Substantia nigra (tissue), 51 donors: ENCODE measurements at places on chromosomes 16 and 17.

GRCh38 chr16:5509794-5510193 lies 412.2 kb upstream of the EEF2KMT start:
- DNase-seq = no peak

GRCh38 chr17:18008496-18009268 lies 30.3 kb downstream of the ATPAF2 start:
- DNase-seq = no peak

DNA sequence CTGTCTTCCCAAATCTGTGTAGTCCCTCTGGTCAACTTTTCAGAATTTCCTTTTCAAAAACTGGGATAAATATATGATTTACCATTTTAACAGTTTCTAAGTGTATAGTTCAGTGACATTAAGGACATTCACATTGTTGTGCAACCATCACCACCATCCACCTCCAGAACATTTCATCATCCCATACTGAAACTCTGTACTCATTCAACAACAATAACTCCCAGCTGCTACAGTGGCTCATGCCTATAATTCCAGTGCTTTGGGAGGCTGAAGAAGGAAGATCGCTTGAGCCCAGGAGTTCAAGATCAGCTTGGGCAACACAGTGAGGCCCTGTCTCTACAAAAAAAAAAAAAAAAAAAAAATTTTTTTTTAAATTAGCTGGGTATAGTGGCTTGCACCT lies 131.0 kb downstream of the AATF start:
- DNase-seq = no peak

- no peak for DNase-seq
Measured at GRCh38 chr17:37787055-37787757, 42.3 kb upstream of the HNF1B start.

DNA sequence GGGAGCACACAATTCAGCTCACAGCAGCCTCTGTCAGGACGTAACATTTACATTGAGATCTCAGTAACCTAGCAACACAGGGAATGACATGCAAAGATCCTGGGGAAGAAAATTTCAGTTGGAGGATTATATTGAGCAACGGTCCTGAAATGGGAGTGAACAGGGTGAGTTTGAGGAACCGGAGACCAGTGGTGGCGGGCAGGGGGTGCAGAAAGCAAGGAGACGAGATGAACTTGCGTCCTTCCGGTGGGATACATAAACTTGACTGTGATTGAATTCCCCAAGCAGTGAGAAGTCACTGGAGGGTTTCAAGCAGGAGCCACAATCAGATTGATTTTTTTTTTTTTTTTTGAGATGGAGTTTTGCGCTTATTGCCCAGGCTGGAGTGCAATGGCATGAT lies 51.5 kb downstream of the SHISA6 start:
- no peak for DNase-seq

- peak; percentile 26 for DNase-seq
Measured at GRCh38 chr17:35432176-35433074, at the start of gene SLFN12. TSS of gene SLFN12 (minus strand) at chr17:35432500. CDS start at chr17:35423028, 9,472 bp downstream.
